ENCODE measurements at places on chromosomes 12 and 14.

DNA sequence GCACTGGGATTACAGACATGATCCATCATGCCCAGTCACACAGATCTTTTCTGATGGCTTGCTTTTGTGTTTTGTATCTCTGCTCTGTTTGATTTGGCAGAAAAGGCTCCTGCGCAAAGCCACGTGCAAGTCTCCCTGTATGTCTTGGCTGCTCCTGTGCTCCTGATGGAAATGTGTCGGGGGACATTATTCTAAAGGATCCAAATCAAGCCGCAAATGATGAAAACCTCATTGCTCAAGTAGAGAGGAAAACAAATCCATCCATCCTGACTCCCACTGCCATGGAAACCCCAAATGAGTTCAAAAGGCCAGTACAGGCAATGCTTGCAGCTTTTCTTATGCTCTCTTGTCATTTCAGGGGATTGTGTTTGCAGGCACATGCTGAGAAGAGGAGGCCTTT lies 93.8 kb downstream of the NDUFA12 start:
- no peak for DNase-seq

DNA sequence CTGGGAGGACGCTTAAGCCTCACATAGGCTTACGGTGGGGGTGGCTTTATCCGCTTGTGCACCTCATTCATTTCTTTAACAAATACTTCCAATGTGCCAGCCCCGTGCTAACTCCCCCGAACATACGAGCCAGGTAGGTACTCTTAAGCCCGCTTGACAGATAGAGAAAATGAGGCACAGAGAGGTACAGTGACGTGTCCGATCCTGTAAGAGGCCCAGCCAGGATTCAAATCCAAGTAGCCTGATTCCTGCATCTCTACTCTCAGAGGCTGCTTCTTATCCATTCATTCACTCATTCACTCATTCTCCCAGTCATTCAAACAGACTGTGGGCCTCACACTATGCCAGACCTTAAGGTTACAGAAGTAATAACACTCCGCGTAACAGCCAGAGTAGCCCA lies 477 bp downstream of the OAS3 start:
- no peak for DNase-seq

DNA sequence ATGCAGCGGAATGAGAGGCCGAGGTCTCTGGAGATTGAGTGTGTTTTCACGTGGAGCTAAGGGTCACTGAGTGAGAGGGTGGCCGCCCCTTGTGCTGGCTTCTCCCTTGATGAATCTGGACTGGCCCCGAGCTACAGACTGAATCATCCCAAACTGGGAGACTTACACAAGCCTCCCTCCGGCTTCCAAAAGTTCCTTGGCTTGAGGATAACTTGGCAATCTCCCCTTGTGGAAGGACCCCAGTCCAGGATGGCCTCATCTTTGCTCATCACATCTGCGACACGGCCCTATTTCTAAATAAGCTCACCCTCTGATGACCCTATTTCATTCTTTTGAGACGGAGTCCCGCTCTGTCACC lies 41.5 kb upstream of the FBRSL1 start:
- DNase-seq = no peak

DNA sequence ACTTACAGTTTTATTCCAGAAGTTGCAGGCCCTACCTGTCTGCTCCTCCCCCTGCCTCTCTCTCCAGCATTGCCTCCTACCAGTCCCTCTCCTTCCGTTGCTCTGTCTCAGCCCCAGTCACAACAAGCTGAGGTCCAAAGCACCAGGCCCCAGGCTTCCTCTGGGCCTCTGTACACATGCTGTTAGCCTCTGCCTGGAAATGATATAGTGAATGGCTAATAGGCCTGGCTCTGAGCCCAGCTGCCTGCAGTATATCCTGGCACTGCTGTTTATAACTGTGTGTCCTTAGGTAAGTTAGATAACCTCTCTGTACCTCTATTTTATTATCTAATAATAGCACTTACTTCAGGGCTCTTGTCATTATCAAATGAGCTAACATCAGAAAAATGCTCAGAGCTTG lies 114.9 kb upstream of the PWP1 start:
- DNase-seq = no peak

GRCh38 chr14:22847661-22848341 lies 11.4 kb downstream of the MMP14 start:
- no peak for DNase-seq

DNA sequence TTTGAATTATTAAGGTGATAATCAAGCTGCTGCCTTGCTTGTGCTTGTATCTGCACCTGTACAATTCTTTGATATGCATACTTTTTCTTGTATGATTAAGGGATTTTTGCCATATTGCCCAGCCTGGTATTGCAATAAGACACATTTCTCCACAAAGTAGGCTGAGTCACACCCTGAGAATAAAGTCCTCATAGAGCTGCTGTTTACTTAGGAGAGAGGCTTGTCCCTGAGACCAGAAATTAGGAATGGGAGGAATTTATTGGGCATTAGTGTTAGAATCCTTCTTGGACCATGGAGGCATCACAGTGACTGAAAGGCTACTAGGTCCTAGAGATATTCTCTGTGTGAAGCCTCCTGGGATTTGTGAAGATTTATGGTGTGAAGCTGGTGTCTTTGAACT lies 506.8 kb upstream of the FBXO33 start:
- DNase-seq = peak; percentile 24

DNA sequence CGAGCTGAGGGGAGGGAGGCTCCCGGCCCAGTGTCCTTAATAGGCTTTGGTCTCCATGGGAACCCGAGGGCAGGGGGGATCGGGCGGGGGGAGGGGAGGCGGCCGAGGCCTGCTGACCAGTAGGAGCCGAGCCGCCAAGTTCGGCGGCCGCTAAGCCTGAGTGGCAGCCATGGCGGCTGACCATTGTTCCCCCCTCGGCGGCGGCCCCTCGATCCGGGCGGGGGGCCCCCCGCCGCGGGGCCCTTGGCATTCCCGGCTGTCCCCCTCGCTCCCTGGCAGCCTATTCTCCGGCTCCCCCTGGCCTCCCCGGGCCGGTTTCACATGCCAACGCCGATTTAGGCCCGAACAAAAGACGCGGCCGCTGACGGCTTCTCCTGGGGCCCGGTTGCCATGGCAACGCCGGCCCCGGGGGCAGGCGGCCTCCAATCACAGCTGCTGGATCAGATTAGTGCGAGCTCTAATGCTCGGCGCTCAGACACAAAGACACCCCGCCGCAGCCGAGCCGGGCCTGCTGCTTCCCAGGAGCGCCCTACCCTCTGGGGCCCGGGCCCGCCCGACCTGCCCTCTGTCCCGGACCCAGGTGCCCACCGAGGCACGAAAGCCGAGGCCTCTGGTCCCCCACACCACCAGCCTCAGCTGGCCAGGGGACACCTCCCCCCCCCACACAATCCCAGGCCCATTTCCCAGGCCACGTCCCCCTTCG lies 7.3 kb downstream of the MSI1 start:
- peak; percentile 98 for DNase-seq

GRCh38 chr12:90124289-90124688 lies 415.7 kb upstream of the ATP2B1 start:
- DNase-seq = no peak

DNA sequence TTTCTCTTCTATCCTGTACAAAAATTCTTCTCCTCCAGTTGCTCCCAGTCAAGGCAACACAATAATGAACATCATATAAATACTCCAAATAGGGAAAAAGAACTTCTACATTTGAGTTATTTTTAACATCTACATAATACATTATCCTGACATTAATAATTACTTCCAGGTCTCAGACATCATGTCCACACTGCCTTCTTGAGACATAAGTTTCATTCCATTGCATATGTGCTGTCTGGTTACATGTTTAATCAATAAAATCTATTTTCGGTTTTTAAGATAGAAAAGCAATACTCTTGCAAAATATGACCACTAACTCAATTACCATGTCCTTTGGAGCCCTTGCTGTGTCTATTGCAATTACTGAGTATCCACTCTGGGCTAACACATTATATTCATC lies 881.9 kb downstream of the GALC start:
- no peak for DNase-seq
